ENCODE measurements at places on chromosomes 1 and 21. TPM values are rescaled to one million over a fixed set of nuclear protein-coding genes. Genes with fewer than 3 reads are reported as not detected.

- no peak for DNase-seq
These were observed 66.4 kb downstream of the LRRC8D start for GRCh38 chr1:89887270-89887669.

DNA sequence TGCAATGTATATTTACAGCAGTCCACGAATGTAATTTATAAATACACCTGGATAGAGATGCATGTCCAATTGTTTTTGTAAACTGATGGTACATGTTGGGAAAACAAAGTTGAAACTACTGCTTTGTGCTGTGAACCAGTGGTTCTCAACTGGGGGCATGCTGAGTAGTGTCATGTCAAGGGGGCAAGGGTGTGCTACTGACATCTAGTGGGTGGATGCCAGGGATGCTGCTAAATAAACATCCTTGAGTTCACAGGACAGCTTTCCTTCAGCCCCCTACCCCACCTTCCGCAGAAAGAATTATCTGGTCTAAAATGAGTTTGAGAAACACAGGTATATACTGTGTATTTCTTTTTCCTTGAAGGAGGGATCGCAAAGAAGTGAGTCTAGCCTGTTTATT is 95.9 kb downstream of the RASAL2 start:
- DNase-seq: no peak

Gene MAP1LC3C
- 2.0 TPM for total RNA-seq

Gene GPA33
- total RNA-seq: not detected

- no peak for DNase-seq
These were observed 8.4 kb downstream of the EFNA3 start for GRCh38 chr1:155086856-155087535.

Gene GPR37L1
- 33.3 TPM for total RNA-seq

DNA sequence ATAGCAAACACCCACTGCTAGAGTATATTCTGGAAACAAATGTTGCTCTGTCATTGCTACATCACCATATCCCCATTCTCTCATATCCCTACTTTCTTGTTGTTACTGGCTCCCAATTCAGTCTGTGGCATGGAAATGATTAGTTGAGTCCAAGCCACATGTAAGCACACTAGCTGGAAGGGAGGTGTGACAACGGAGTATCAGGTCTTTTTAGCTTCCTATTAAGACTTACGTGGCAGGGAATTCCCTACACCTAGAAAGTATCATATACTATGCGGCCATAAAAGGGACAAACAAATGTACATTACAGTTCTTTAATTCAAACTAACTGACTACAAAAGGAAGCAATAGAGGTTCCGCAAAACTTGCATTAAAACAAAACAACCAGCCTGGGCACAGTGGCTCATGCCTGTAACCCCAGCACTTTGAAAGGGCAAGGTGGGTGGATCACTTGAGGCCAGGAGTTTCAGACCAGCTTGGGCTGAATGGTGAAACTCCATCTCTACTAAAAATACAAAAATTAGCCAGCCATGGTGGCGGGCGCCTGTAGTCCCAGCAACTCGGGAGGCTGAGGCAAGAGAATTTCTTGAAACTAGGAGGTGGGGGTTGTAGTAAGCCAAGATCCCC is 48.6 kb downstream of the INTS7 start:
- DNase-seq: no peak

Gene ZBTB8B
- 0.04 TPM for total RNA-seq

DNA sequence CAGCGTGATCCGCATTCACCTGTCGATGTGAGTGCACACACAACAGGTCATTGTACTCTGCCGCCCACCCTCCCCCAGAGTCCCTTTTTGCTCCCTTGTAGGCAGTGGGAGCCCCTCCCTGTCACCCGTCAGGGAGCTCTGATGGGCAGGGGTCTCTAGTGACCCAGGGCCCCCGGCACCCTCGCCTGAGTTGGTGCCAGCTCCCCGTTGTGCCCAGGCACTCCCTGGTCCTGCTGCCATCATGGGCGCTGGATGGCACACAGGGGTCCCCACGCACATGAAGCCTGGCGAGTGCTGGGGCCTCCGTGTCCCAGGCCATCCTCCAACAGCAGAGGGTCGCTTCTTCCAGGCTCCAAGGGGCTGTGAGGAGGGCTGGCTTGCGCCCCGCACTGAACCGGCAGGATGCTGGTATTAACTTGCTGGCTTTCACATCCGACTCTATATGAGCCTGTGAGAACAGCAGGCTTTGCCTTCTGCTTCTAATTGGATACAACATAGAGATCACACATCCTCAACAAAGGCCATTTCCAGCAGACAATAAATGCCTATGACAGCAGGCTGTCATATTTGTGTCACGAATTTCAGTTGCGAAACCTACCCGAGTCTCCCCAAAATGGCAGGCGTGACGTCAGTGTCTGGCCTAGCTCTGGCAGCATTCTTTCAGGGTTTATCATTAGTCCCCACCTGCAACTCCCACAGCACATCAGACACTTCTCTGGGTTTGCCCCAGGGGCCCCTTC is 35.4 kb downstream of the KIAA1614 start:
- DNase-seq: no peak

Gene TNNI3K
- total RNA-seq: 9.6 TPM

GRCh38 chr1:162997499-162998285 is 71.5 kb upstream of the RGS4 start:
- no peak for DNase-seq

Gene FBXO2
- 24.7 TPM for total RNA-seq

DNA sequence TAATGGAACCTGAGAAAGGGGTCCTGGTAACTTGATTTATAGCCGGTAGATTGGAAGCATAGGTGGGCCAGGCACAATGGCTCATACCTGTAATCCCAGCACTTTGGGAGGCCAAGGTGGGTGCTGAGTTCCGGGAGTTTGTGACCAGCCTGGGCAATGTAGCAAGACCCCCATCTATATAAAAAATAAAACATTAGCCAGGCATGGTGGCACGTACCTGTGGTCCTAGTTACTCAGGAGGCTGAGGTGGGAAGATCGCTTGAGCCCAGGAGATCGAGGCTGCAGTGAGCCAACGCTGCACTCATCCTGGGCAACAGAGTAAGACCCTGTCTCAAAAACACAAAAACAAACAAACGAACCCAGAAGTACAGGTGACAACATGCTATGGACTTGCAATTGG is 76.5 kb downstream of the ZNF281 start:
- DNase-seq: no peak

Data from sciatic nerve (tissue), 2 donors.